ENCODE measurements at places on chromosomes 1 and 21.

GRCh38 chr1:100325415-100326324 is 26.6 kb upstream of the CDC14A start:
- no peak for DNase-seq

GRCh38 chr1:63316598-63316983 is 5.8 kb upstream of the FOXD3 start:
- DNase-seq = no peak

DNA sequence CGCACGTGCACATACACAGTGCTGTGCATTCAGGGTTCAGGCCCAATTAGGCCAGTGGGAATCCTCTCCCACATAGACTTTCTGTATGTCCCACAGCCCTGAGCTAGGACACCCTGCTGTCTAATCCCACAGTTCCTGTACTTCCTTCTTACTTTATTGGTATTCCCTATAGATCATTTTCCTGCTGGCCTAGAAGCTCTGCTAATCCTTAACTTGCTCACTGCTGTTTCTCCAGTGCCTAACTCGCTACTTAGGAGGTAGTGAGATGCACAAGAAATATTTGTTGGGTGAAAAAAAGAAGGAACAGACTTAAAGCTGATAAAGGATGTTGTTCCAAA is 34.1 kb upstream of the FHAD1 start:
- no peak for DNase-seq

DNA sequence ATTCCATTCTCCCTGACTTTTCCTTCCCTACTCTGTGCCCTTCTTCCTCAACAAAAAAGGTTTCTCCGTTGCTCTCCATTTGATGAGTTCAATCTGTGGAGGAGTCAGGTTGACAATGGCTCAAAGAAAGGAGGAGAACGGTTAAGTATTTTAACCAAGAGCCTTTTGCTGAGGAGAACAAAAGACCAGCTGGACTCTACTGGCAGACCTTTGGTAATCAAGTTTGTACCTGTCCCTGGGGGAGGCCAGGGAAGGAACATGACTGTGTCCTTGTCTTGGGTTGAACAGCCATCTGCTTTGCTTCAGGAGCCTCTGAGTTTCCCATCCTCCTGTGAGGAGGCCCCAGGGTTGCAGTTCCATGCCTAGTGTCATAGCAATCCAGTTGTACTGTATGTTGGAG is 29.9 kb downstream of the TTF2 start:
- DNase-seq = no peak

DNA sequence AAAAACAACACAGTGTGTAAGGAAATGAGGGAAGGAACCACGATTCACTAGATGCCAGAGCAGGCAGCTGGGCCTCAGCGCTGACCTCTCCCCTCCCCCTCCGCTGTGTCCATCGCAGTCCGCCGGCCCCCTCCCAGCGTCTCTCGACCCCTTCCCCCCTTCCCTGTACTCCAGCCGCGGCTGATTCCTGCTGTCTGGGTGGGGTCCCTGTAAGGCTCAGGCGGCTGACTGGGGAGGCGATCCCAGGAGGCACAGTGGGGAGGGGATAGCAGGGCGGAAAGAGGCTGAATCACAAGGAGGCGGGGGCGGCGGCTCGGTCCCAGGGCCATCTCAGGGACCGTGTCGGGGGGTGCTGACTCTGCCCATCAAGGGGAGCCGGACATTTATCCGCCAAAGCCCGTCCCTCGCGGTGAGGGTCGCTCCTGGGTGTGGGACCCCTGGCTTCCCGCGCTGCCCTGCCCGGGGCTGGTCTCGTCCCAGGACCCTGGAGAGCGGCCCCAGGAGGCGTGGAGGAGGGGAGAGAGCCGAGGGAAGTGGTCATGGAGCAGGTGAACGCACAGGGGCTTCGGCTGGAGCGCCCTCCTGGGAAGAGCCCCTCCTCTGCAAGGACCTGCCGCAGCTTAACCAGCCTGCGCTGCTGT is 241.9 kb downstream of the PTPRU start:
- no peak for DNase-seq

GRCh38 chr1:51444096-51444495 is 75.0 kb downstream of the EPS15 start:
- DNase-seq = peak; percentile 9

DNA sequence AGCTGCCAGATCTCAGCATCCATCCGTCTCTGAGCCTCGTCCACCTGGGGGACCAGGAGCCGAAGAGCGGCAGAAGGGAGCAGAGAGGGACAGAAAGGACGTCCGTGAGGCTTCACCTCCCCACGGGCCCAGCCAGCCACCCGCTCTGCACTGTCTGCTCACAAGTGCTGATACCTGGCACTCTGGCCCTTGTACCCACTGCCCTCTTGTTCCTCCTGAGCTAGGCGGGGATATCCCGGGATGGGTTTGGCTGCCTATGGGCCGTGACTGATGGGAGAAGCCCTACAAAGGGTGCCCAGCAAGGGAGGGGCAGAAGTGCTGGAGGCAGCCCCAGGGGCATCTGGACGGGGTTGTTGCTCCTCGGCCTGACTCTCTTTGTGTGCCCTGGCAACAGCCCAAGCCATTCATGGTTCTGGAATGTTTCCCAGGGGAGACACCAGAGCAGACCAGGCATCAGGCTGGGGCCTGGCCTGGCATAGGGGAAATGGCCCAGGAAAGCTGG is 57.6 kb downstream of the LDLRAD2 start:
- DNase-seq = no peak

DNA sequence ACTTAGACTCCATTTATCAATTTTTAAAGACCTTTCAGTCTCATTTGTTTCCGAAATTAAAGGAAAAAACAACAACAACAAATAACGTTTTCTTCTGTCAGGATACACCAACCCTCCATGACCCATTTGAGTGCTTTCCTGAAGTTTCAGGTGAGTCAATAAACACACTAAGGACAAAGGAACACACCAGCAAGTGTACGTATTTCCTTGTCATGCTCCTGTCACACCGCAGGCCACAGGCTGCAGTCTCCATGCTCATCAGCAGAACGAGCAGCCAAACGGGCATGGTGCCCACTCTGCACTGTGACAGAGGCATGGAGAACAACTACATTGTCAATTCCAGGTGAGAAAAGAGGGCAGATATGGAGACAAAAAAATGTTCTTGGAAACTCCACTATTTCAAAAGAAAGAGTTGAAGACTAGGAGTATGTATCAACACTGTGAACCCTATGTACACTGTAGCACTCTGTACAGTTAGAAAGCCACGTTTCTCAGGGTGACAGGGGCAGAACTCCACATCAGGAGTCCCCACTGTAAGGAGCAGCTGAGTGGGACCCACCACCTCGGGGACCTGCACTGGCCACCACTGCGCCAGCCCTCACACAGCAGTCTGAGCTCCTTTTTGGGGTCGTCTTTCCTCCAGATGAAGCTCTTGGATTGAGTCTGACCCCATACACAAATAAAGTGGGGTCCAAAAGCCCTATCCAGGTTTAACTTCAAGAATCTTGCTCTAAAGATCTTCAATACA is 2.6 kb downstream of the PTTG1IP start:
- no peak for DNase-seq

DNA sequence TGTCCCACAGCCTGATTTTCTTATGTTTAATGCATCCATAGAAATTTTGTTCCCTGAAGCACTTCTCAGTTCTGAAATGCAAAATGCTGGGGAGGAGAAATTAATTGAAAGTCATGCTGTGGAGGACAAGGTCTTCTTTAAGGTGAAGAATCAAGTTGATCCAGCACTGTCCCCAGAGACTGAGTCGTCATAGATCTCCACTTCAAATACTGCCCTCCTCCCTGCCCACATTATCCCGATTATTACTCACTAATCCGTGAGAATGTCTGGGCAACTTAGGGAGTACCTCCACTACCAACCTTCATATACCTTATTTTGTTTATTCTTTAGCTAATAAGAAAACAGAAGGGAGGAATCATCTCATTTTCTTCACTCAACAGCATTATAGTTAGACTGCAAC is 70.0 kb upstream of the FMN2 start:
- no peak for DNase-seq

DNA sequence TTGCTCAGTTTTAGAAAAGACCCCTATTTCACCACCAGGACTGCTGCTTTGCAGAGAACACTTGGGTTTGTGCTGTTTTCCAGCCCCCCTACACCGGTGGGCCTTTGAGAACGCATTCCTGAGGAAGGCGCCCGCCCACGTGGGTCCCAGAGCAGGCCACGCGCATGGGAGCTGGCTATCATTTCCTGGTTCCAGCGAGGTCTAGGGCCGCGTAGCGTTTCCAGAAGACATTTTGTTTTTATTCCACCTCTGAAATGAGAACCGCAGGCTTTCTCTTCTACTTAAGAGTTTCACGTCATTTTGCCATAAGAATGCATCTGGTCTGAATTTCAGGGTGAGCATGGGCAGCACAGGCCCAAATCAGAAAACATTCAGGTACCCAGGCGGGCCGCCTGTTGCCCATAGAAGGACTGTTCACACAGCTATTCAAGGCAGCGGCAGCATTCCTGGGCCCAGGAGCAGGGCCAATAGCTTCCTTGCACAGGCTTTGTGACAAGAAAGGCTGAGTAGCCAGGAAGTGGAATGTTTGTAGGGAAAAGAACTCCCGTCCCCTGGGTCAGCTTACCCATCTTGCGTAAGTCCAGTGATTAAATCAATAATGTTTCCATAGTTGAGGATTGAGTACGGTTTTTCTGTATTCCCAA is 1.4 kb upstream of the KLHL21 start:
- DNase-seq = no peak

DNA sequence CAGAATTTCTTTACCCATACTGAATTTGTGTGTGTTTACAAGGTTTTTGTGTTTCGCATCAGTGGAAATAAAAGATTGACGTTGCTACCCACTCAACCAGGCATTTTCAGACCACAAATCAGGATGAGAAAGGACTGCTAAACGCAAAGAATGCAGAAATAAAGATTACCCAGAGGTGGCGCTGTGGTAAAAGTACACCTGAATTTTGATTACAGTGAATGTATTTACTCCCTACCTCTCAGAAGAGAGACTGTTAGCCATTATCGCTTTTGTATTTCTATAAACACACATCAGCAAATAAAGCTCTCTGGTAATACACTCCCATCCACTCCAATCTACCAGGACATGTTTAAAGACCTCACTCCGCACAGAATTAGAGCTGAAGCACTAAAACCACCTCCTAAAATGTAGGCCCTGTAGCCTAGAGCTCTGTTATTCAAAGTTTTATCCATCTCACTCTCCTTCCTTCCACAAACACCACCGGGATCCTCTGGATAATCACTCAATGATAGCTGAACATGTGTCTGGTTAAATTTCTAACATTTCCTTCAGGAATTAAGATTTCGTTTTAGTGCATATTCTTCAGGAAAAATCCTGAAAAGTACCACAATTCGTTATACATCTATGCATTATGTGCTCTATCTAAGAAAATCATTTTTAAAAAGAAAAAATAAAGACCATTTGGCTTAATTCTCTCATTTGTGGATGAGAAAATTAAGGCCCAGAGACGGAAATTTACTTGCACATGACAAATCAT is 2.5 kb upstream of the LMO4 start:
- DNase-seq = peak; percentile 45

GRCh38 chr1:90798344-90798743 is 81.2 kb upstream of the BARHL2 start:
- no peak for DNase-seq

- no peak for DNase-seq
Measured at GRCh38 chr1:70896224-70896623, 151.4 kb downstream of the PTGER3 start.

DNA sequence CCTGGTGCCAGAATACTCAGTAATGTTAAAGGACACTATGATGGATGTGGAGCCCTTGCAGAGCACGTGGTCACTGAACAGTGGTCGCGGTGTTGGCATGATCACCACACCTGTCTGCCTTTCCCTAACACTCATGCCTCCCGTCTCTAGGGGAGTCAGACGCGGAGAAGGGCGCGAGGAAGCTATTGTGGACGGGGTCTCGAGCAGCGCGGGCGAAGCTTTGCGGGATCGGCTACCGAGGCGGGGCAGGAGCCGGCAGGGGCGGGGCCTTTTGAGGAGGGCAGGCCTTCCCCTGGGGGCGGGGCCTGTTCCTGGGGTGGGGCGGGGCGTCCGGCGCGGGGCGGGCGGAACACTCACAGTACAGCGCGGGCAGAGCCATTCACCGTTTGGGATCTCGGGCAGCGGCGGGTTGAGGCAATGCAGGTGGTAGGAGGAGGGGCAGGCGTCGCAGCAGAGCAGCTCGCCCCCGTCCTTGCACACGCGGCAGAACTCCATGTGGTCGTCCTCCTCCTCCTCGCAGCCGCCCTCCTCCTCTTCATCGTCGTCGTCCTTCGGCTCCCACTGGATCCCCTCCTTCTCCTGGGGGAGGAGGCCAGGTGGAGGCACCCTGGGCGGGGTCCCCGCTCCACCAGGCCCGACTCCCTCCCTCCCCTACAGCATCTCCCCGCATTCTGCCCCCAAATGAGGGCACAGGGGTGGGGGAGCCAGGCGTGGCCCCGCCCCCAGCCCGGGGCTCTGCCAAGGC is 31.5 kb downstream of the CHD5 start:
- peak; percentile 79 for DNase-seq

GRCh38 chr1:43979528-43980254 is 681 bp downstream of the B4GALT2 start:
- DNase-seq = peak; percentile 75

GRCh38 chr1:232554409-232554808 is 75.5 kb downstream of the SIPA1L2 start:
- DNase-seq = no peak

GRCh38 chr1:944341-945325 is 14.4 kb downstream of the NOC2L start:
- DNase-seq = no peak

DNA sequence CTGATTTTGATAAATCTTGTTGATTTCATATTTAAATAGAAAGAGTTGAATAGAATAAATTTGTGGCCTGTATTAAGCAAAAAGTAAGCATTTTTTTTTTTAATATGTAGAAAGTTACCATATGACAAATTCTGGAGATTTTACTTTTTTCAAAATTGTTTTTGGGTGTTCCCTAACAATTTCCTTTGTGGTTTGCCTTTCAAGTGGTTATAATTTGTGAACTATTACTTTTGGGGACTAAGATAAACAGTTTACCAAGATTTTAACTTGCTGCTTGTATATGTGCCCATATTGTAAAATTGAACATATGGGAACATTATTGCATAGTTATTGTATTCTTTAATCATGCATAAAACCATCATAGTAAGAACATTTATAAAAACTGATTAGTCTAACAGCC is 34.6 kb downstream of the SLC30A7 start:
- DNase-seq = no peak

DNA sequence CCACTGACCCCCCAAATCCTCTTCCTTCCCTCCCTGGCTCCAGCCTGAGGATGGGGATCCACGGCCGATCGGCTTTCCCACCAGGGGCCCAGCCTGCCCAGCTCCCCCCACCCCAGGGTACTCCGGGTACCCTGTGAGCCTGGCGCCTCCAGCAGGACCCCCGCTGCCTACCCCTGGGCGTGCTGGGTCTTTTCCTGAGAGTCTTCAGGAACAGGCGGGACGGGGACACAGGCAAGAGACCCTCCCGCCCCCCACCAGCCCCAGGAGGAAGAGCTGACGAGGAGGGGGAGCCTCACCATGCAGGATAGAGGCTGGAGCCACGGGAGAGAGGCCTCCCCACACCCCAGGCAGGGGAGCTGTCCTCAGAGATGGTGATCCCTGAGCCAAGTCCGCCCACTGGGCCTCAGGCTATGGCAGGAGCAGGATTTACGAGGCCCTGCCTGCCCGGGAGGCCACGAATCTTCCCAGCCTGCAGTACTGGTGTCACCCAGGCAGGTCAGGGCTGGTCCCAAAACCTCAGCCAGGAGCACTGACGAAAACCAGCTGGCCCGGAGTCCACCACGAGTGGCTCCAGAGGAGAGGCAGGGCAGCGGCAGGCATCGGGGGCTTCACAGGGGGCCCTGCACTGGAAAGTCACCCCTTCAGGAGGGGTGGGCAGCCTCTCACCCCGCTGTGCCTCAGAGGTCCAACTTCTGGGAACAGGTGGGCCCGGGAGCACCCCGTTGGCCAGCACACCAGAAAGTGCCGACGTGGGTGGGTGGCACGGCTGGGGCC is 58.0 kb downstream of the MEGF6 start:
- DNase-seq = no peak
